ENCODE measurements at places on chromosomes 11 and 22.

- no peak for DNase-seq
Observed at GRCh38 chr11:128095466-128095981, 491.8 kb downstream of the ETS1 start.

DNA sequence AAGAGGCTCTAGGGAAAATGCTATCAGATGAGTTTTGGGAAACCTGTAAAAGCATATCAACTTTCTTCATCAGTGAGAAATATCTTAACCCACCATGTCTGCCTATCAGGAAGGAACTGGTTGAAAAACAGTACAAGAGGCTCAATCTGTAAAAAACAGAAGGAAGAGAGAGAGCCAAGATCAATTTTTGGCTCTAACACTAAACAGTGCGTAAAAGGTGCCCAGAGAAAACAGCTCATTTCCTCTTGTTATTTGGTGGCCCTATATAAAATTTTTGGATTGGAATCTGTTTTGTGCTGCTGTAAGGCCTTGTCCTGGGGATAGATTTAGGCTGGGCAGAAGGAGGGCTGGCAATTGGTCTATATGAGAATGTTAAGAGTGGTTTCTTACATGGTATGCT lies 12.1 kb downstream of the MS4A2 start:
- no peak for DNase-seq

GRCh38 chr11:82398300-82398815 lies 335.3 kb downstream of the FAM181B start:
- no peak for DNase-seq

GRCh38 chr11:46523290-46523689 lies 70.5 kb downstream of the AMBRA1 start:
- no peak for DNase-seq

DNA sequence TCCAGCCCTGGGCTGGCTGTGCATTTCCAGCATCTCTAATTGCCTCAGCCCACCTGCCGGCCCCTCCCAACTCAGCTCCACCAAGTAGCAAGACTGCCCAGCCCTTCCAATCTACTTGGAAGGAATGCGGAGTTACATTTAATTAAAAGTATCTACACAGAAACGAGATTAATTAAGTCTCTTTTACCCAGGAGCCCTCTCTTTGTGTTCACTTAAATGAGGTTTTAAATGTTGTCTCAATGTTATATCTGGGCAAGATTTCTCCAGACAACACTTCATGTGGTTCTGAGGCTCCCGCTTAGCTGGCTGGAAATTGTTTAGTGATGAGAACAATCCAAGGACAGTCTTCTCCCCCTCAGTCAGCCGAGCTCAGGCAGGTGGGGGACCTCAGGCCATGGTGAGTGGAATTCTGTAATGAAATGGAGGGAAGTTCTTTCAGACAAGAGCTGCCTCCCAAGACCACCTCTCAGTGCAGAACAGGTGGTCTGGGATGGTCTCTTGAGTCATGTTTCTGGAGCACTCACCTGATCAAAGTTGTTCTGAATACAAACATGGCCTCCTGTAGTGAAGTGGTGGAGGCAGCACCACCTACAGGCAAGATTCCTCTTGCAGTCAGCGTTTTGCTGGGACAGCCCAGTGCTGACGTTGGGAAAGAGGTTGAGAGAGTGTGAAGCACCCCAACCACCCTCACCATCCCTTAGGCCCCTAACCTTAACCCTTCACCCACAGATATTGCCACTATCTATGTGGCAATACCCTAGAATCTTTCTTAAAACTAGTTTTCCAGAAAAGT lies 371.6 kb downstream of the CADM1 start:
- DNase-seq, result no peak

DNA sequence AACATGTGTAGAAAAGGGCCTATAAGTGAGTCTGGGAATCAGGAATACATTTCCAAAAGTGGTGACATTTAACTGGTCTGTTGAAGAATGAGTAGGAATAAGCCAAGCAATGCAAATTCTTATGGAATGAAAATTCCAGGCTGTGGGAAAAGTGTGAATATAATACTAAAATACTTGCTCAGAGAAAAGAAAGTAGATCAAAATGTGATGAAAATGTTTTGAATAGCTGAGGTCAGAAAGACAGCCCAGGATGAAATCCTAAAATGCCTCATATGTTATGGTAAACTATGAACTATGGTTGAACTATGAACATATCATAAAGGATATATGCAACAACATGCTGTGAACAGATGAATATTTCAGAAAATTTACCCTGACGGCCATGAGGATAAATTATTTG lies 688.3 kb upstream of the FAT3 start:
- DNase-seq, result no peak

GRCh38 chr11:109859045-109859724 lies 234.0 kb upstream of the ZC3H12C start:
- no peak for DNase-seq

GRCh38 chr11:86416494-86416893 lies 41.8 kb downstream of the CCDC81 start:
- DNase-seq, result no peak

- no peak for DNase-seq
Observed at GRCh38 chr22:42928969-42929837, 72.1 kb upstream of the ARFGAP3 start.

DNA sequence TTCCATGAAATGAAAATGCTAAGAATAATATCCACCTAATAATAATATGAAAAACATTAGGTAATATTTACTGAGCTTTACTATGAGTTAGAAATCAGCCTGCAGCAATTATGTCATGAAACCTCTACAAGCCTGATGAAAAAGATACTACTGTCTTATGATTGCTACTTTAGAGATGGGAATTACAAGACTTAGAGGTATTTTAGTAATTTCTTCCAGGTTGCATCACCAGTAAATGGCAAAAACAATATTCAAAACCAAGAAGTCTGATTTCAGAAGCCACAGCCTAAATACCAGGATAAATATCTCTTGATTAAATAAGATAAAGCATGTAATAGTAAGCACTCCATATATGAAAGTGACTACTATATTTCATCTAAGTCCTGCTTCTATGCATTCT lies 13.8 kb downstream of the OR5B21 start:
- no peak for DNase-seq

GRCh38 chr11:56740886-56741285 lies 7.6 kb downstream of the OR9G4 start:
- DNase-seq, result no peak

GRCh38 chr22:43136255-43136654 lies 6.9 kb downstream of the MCAT start:
- no peak for DNase-seq

- DNase-seq, result no peak
Observed at GRCh38 chr11:78400116-78400515, 17.5 kb downstream of the GAB2 start.

DNA sequence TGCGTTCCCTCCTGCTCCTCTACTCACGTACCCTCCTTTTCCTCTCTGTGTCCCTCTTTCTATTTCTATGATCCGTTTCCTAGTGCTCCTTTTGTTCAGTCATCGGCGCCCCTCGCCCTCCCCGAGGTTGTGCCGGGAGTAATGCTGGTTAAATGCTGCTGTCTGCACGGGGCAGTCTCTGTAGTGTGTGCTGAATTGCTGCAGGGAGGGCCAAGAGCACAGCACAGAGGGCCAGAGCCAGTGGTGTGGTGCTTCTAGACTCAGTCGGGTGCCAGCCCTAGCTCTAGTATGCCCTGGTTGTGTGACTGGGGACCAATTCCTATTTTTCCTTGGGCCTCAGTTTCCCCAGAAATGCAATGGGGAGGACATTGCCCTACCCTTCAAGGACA lies 98.3 kb downstream of the PKNOX2 start:
- no peak for DNase-seq

DNA sequence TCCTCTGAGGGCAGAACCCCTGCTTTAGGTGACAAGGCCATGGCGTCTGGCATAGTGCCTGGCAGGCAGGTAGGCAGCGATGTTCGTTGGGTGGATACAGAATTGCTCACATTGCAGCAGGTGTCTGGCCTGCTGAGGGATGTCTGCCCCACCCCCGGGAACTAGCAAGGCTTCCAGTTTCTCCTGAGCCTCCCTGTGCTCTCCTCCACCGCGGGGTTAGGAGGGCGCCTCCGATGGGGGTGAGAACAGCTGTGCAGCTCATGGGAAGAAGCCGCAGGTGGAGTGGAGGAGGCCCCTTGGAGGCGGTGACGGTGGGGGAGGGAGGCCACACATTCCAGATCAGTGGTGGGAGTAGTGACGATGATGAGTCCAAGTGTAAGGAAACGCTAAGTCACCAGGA lies 48.3 kb upstream of the JAM3 start:
- no peak for DNase-seq

GRCh38 chr11:114308689-114309089 lies 12.5 kb downstream of the NNMT start:
- DNase-seq, result no peak

DNA sequence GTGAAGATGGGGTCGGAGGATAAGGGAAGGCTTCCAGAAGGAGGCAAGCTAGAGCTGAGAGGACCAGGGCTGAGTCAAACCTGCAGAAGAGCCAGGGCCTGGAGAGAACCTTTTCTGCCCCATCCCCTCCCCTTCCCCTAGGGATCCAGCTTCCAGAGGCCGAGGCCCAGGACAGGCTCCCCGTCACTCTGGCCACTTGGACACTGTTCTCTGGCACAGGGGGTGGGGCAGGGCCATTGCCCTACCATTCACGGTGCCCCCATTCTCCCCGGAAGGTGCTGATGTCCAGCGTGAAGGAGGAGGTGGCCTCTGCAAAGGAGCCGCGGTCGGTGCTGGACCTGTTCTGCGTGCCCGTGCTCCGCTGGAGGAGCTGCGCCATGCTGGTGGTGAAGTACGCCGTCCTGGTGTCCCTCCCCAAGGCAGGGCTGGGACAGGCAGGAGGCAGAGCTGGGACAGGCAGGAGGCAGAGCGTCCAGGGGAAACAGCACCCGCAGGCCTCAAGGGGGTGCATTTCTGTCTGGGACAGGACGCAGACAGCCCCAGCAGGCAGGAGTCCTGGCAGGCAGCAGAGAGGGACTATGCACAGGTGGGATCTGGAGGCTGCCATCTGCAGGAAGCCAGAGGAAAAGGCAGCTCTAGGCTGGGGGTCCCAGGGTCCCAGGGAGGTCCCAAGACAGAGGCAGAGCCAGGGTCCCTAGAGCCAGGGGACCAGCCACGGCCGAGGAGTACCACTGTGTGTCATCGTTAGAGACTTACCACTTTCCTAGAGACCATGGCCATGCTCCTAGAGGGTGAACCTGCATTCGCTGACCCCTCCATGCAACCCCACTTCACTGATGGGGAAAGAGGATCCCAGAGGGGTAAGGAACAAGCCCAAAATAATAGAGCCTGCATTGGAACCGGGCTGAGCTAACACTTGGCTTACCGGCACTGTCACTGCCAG lies 25.8 kb upstream of the SLC22A12 start:
- no peak for DNase-seq

DNA sequence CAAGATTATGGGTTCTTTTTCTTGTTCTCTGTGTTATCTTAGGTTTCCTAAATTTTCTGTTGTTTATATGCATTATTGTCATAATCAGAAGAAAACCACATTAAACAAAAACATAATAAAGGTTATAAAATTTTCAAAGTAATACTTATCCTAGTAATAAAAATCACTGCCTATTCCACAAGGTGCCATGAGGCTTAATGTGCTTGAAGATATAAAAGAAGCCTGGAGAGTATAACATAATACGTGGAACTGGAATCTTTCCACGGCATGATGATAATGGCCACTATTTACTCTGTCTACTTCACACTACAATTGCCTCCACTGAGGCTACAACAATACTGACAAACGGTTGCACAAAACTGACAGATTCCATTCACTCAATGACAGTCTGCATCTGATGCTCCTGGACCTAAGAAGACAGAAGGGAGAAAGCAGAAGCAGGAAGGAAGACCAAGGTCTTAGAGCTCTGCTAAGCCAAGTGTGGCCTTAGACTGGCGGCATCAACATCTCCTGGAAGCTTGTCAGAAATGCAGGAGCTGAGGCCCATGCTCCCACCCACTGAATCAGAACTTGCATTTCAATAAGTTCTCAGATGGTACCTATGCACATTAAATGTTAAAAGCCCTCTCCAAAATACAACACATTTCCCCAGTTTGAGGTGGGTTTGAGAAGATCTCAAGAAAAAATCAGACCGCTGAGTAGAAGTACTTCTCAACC lies 13.1 kb downstream of the TENM4 start:
- no peak for DNase-seq

GRCh38 chr11:64759722-64760719 lies at the start of gene PYGM:
Gene PYGM, minus strand, starts transcription at chr11:64759974. Its CDS starts 76 bp downstream, at chr11:64759898.
- DNase-seq, result no peak

Measured in NCI-H187 treated with DMSO at 0.1 percent for 48 hours (cell line).